ENCODE measurements at places on chromosomes 6 and 20. TPM values are rescaled to one million over a fixed set of nuclear protein-coding genes. Genes with fewer than 3 reads are reported as not detected.

MUC22 gene
- not detected for total RNA-seq

ADGRF4 gene
- total RNA-seq = not detected

RPS6KA2 gene
- 14.1 TPM for total RNA-seq

ZC2HC1B gene
- not detected for total RNA-seq

NKAIN4 gene
- not detected for total RNA-seq

ZBP1 gene
- not detected for total RNA-seq

TOX2 gene
- 7.7 TPM for total RNA-seq

RIPPLY2 gene
- total RNA-seq = not detected

C6orf118 gene
- total RNA-seq = 1.5 TPM

GCNT2 gene
- total RNA-seq = 4.5 TPM

EPPIN gene
- not detected for total RNA-seq

MTFR2 gene
- 2.5 TPM for total RNA-seq

THBD gene
- 0.56 TPM for total RNA-seq

ALDH8A1 gene
- total RNA-seq = not detected

PSORS1C1 gene
- 1.1 TPM for total RNA-seq

PRR18 gene
- not detected for total RNA-seq

CD2AP gene
- 8.3 TPM for total RNA-seq

IL20RA gene
- total RNA-seq = not detected

PTCRA gene
- total RNA-seq = not detected

C2 gene
- not detected for total RNA-seq

POM121L2 gene
- total RNA-seq = not detected

CTCFL gene
- not detected for total RNA-seq

BNIP5 gene
- total RNA-seq = not detected

TMEM170B gene
- 0.57 TPM for total RNA-seq

SLC17A5 gene
- total RNA-seq = 3.4 TPM

TFAP2D gene
- total RNA-seq = not detected

TRIM10 gene
- not detected for total RNA-seq

WFDC5 gene
- not detected for total RNA-seq

LY6G6D gene
- total RNA-seq = not detected

SLC12A5 gene
- not detected for total RNA-seq

RHAG gene
- total RNA-seq = not detected

SDCBP2 gene
- 1.7 TPM for total RNA-seq

PI16 gene
- total RNA-seq = not detected

HLA-F gene
- total RNA-seq = 16.2 TPM

IP6K3 gene
- not detected for total RNA-seq

CALHM5 gene
- total RNA-seq = 0.29 TPM

BPIFB2 gene
- total RNA-seq = not detected

RNF182 gene
- 5.2 TPM for total RNA-seq

PGC gene
- total RNA-seq = not detected

SH3BGRL2 gene
- 2.2 TPM for total RNA-seq

PPIL4 gene
- total RNA-seq = 23.5 TPM

LPA gene
- total RNA-seq = not detected

PBOV1 gene
- total RNA-seq = not detected

MLN gene
- not detected for total RNA-seq

CRISP3 gene
- not detected for total RNA-seq

LST1 gene
- total RNA-seq = not detected

HLA-DOB gene
- 2.0 TPM for total RNA-seq

DAAM2 gene
- 8.3 TPM for total RNA-seq
